Stimulated activated CD8-positive, alpha-beta memory T cell treated with anti-CD3 and anti-CD28 coated beads, Interleukin-2, amount 100 ng/mL, for 1 hour (primary cell): ENCODE measurements at places on chromosomes 7 and 10.

DNA sequence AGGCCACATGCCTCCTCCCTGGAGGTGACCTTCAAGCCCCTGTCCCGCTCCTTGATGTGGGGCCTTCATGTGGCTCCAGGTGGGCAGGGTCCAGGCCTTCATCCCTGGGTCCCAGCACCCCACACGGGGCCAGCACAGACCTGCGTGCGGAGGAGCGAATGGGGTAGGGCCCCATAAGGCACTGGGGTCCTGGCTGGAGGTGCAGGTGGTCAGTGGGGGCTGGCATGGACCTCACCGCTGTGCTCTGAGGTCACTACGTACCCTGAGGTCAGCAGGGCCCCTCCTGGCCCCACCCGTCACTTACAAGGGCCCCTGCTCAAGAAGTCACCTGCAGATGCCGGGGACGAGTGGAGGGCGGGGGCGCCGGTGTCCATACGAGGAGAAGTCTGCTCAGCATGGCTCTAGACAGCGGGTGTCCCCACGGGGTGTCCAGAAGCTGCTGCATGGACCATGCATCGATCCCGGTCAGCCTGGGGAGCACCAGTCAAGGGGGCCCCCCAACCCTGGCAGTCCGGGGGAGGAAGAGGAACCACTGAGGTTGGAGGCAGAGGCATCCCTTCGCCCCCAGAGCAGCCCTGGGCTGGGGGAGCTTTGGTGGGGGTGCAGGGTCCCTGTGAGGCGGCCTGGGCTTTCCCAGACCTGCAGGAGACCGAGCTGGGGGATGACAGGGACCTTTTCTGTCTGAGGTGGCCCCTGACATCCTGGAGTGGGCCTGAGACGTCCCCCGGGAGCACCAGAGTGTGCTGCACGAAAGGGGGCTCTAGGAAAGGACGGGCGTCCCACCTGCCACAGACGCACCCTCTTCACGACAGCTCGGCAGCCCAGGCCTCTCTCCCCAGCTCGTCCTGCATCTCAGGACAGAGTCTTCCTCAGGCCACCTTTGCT is 34.6 kb downstream of the UNCX start:
- DNase-seq: no peak

DNA sequence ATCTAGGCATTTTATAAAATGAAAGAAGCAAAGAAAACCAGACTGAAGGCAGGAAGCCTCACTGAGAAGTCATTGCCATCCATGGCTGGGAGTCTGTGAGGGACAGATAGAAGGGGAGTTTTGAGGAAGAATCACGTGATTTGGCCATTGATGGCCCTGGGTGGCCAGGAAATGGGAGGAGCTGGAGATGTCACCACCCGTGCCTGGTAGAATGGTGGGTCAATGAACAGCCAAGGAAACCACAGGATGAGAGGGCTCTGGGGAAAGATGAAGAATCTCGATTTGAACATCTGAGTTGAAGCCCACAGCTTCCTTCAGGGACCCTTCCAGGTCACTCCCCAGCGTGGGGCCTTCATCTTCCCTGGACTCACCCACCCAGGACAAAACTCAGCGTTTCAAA is 103.3 kb upstream of the CHST15 start:
- DNase-seq: no peak

DNA sequence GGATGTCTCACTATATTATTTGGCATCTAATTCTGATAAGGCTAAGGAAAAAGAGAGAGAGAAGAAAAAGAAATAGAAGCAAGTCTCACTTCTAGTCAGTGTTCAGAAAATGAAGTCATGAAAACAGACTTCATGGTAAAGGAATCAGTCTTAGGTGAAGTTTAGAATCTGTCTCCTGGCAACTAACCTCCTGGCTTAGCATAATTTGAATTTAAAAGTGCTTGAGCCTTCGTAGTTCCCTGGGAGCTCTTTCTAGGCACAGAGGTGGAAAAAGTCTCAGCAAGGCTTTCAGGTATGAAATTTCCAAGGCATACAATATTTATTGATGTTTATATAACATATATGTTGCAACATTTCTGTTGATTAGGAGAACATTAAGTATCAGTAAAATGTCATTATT is 10.4 kb downstream of the CHRM2 start:
- no peak for DNase-seq

GRCh38 chr10:13118784-13119410 is 18.9 kb downstream of the OPTN start:
- DNase-seq: no peak

GRCh38 chr7:46945328-46945727 is 636.6 kb downstream of the TNS3 start:
- DNase-seq: no peak

DNA sequence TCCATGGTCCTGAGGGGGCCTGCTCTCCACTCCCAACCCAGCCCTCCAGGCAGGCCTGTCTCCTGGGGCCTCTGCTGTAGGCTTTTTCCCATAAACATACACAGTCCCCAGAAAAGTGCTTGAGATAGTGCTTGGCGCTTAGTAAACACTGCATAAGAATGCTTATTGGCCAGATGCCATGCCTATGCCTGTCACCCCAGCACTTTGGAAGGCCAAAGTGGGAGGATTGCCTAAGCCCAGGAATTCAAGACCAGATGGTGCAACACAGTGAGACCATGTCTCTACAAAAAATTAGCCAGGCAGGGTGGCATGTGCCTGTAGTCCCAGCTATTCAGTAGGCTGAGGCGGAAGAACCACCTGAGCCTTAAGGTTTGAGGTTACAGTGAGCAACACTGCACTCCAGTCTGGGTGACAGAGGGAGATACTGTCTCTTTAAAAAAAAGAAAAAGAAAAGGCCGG is 24.6 kb upstream of the ASL start:
- DNase-seq: no peak

GRCh38 chr10:83108565-83109333 is 1030.6 kb upstream of the GHITM start:
- no peak for DNase-seq

- no peak for DNase-seq
These were observed 38.1 kb upstream of the PIK3AP1 start for GRCh38 chr10:96758423-96758822.

GRCh38 chr10:88243836-88244730 is 339.0 kb downstream of the RNLS start:
- no peak for DNase-seq

- no peak for DNase-seq
These were observed 156.8 kb upstream of the TNS3 start for GRCh38 chr7:47738563-47739166.

GRCh38 chr10:73950155-73950948 is 39.4 kb downstream of the PLAU start:
- DNase-seq: no peak

DNA sequence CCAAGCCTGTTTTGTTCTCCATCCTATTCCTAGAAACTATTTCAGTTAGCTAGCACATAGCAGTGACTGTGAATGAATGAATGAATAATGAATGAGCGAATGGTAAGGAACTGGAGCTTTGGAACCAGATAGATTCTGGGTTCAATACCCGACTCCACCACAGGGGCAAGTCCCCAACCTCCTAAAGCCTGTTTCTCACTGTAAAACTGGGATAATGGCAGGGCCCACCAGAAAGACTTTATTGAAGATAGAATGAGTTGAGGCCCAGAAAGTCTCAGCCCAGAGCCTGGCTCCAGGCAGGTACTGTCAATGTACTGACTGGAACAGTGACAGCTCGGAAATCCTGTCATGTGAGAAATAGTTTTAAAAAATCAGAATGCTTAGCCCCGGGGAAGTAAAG is 1.1 kb upstream of the CDH23 start:
- DNase-seq: no peak

DNA sequence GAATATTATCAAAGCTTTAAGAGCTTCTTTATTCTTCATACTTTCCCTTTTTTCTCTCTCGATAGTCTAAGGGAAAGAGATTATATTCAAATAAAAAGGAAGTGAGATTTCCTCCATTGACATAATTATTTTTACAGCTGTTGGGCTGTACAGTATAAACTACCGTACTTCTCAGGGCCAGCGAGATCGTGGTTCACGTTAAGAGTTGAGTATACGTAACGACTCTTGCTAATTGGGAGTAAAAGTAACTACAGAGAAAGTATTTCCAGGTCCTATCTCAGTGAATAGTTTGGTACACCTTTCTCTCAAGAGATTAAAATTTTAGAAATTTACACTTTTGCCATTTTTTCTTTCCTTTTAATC is 57.8 kb downstream of the INPP5F start:
- DNase-seq: no peak

DNA sequence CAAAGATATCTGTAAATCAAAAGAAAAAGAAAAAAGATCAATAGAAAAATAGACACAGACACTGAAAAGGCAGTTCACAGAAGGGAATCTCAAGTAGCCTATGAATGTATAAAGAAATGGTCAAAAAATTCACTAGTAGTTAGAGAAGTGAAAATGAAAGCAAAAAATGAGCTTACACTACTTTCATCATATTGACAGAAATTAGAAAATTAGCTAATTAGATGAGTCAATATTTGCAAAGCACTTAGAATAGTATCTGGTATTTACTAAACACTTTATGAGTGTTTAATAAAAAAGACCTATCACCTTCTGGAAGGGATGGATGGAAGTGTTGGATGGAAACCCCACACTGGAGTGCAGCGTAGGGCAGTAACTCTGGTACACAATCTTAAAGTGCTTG is 1.7 kb upstream of the CFAP58 start:
- no peak for DNase-seq

GRCh38 chr10:51619365-51619764 is 80.0 kb downstream of the CSTF2T start:
- no peak for DNase-seq

DNA sequence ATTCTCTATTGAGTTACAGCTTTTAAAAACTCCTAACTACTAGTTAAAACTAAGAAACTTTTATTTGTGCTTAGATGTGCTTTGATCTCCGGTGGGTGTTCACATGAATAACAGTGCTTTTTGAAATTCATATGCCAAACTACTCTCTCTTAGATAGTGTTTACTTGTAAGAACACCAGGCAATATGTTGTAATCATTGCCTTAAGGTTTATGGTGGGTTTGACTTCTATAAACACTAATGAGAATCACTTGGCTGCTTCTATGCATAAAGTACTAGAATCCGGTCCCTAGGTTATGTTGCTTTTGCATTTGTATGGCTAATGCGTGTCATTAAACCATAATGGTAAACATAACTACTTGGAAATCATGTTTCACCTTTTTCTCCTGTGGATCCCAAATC is 203.9 kb upstream of the VSTM2A start:
- DNase-seq: no peak

- no peak for DNase-seq
These were observed 24.0 kb downstream of the WAPL start for GRCh38 chr10:86497621-86498020.

DNA sequence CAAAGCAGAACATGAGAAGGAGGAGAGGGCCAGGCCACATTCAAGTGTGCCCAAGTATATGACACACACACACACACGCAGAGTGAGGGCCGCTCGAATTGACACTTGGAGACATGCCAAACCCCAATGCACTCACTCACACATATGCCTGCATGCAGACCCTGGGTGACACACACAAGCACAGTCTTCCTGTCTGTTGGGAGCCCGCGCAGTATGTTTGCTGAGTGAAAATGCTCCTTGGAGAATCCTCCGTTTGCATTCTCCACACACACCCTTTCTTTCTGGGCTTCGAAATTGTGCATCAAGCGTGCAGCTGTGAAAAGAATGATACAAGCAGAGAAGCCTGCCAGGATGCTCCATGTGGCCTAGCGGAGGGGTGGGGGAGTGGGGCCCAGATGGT is 120.9 kb downstream of the PLXNA4 start:
- no peak for DNase-seq

DNA sequence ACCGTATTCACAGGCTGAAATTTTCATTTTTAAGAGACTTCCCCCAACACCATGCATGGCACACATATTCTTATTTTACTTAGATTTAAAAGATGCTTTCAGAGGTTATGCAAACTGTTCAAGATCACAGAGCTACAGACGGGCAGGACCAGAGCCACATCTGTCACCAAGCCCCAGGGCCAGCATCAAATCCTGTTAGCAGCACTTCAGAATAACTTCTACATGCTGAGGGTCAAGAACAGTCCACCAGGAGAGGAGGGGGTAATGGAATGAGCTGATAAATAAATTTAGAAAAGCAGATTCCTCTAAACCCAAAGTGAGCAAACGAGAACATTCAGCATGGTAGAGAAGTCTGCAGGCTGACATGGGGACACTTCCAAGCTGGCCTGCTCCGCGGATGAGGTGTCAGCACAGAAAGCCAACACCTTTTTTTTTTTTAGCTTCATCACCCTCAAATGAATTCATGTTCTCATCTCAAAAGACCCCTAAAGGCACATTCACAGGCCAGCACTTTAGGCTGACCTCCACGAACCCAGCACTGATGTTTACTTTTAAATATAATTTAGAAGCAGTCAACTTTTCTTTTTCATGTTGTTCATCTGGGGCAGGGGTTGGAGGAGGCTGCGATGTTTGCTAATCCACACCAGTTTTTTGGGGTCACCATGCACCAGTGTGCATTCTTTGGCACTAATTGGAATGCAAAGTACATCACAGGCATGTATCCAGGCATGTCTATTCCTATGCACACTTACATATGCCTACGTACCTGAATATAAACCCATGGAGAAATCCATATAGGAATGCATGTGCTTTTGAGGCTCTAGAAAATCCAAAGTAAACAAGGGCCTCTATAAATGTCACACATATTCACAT is 249.0 kb downstream of the TNS3 start:
- DNase-seq: no peak

GRCh38 chr7:150396426-150396825 is 17.3 kb downstream of the ZNF775 start:
- no peak for DNase-seq

- DNase-seq: no peak
These were observed 6.5 kb downstream of the UROS start for GRCh38 chr10:125816548-125816947.

GRCh38 chr7:138926241-138926612 is 55.0 kb downstream of the KIAA1549 start:
- DNase-seq: no peak

GRCh38 chr7:131753620-131754222 is 197.3 kb upstream of the PODXL start:
- DNase-seq: no peak

GRCh38 chr7:94400643-94401427 is 6.1 kb downstream of the COL1A2 start:
- no peak for DNase-seq

- no peak for DNase-seq
These were observed 19.8 kb upstream of the DNAAF5 start for GRCh38 chr7:706721-707120.

DNA sequence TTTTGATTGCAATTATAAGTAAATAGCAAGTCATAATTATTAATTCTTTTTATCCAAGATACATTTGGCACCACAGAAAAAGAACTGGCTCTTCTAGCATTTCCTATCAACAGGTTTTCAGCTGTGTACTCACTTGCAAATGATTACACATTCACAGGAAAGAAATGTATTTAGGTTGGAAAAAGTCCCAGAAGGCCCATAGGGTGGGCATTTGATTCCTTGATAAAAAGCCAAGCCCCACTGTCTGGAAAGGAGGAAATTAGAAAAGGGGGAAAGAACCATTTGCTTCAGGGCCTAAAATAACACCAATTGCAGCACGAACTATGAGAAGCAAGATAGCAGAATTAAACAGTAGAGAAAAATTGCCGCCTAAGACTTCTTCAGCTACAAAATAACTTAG is 80.8 kb upstream of the COL1A2 start:
- DNase-seq: no peak

GRCh38 chr7:3928727-3929515 is 627.9 kb downstream of the SDK1 start:
- no peak for DNase-seq

GRCh38 chr10:7406712-7407333 is 4.0 kb downstream of the SFMBT2 start:
- no peak for DNase-seq

- DNase-seq: no peak
These were observed 258.1 kb downstream of the KLF6 start for GRCh38 chr10:3526727-3527501.

- DNase-seq: no peak
These were observed 447.4 kb upstream of the ETV1 start for GRCh38 chr7:14436878-14437277.

- no peak for DNase-seq
These were observed 8.2 kb upstream of the NDST2 start for GRCh38 chr10:73819513-73820093.
